ENCODE measurements at places on chromosomes 5 and 9.

DNA sequence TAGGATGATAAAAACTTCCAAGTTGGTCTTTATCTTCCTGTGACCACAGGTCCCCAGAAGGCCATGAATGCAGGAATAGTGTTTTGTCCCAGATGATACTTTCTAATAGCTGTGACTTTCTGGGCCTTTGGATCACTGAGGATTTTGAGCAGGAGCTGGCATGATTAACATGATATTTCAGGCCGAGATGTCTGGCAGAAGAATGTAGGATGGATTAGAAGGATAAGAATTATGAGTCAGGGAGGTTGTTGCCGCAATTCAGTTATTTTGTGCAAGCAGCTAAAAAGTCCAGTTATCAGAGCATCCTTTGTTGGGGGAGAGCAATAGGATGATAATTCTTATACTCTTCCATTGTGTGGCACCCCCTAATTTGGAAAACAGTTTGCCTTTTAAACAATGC, 189.7 kb downstream of the PSAT1 start:
- DNase-seq, result no peak

DNA sequence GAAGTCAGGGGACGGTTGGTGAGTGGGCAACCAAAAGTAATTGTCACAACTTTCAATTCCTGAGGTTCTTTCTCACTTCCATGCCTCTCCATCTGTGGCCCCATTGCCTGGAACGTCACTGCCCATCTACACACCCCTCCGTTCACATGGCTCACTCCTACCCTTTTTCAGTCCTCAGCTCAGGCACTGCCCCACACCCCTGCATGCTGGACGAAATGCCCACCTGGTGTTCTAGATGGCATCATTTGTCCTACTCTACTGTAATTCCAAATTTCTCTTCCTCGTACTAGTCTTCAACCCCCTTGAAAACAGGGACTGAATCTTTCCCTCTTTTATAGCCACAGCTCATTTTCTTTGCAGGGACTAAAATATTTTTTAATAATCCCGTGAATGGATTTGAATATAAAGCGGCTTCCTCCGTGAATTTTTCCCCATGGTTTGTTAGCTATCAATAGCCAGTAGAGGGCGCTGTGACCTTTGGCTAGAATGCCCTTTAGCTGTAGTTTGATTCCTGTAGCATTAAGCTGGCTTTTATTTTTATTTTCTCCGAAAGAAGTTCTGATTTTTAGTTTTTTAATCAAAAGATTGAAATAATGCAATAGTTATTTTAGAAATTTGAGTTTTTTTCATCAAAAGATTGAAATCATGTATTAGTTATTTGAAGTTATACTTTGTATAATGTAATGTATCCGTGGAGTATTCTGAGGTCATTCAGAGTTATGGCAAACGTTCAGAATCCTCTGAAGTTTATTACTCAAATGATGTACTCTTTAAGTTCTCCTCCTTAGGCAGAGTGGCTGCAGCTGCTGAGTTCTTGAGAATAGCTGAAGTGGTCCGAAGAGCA, 232.1 kb downstream of the SH3GL2 start:
- no peak for DNase-seq

- DNase-seq, result no peak
Measured at GRCh38 chr5:157729858-157730257, 1.4 kb upstream of the THG1L start.

DNA sequence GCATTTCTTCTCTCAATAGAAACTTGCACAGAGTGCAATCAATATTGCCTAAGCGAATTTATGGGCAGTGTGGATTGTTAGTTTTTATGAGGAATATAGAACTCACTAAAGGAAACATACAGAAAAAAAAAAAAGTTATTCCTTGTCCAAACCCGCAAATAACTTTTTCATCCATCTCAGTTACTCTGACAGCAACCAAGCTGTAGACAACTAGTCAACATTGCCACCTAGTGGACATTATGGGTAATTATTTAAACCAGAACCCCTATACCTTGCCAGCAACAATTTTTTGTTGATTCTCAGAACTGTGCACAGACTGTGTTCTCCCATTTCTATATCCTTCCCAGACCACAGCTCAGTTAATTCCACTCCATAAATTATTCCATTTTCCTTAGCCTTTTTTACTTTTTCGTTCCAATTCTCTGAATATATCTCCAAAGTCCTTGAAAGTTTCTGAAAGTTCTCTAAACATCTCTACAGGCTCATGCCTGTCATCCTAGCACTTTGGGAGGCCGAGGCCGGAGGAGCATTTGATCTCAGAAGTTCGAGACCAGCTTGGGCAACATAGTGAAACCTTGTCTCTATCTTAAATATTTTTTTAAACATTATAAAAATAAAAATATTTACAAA, 2.6 kb upstream of the AFAP1L1 start:
- peak; percentile 33 for DNase-seq

DNA sequence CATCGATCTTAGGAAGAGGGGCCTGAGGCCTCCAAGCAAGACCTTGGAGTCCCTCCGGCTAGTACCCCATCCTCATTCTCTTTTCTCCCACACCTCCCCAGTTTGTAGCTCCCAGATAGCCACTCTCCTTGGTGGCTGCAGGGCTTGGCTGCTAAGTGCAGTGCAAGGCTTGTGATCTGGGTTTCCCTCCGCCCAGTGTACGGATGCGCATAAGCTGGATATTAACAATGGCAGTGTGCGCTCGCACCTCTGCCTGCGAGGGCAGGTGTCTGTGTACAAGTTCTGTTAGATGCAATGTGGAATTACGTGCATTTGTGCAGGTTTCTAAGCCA, 71.0 kb upstream of the TBCA start:
- DNase-seq, result no peak

All from C1 segment of cervical spinal cord (tissue), 14 donors.